ENCODE measurements at places on chromosomes 7 and 10. TPM values are rescaled to one million over a fixed set of nuclear protein-coding genes. Genes with fewer than 3 reads are reported as not detected.

DNA sequence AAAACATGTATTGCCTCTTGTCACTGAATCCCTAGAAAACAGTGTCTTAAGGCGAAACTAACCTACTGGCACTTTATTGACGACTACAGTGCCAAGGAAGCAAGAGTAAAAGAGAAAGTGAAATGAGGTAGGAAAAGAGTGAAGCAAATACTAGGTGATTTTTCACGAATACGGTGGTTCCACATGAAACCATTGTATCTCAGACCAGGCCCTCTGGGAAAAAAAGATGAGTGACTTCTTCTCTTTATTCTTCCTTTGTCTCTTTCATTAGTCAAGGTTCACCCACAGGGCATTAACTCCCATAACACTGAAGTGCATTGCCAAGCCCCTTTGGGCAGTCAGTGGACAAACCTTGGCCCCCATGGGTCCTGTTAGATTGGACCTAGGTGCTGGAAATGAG lies 16.2 kb upstream of the MACC1 start:
- ATAC-seq: no peak

DNA sequence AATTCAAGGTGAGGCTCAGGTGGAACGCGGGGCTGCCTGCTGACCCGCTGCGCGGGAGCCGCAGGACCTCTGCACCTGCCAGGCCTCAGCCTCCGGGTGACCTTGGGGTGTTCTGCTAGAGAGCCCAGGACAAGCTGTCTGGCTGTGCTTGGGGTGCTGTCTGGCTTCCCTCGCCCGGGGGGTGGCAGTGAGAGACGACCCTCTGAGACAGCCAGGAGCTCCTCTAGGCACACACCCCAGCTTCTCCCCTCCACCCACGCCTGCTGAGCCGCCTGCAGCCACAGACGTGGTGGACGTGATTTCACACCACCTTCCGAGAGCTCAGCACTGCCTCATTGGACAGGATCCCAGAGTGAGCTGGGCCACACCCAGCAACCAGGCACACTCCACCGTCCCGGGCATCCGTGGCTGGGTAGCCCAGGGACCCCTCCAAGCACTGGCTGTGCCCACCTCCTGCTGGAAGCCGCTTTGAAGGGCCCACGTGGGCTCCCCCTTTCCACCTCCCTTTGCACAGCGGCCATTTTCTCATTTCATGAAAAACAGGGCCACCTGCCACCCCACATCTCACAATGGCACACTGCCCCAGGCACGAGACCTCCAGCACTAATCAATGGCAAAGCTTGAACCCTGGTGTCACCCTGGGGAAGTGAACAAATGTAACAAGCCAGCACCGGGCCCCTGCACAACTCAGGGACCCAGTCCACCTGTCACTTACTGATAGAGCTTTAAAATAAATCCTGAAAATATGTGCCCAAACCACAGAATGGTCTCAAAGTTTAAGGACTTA lies 35.0 kb downstream of the ZFAND2A start:
- ATAC-seq: no peak

Gene STOX1
- total RNA-seq: 19.1 TPM

Gene NODAL
- total RNA-seq: not detected

GRCh38 chr10:113720386-113720785 lies 31.1 kb upstream of the PLEKHS1 start:
- ATAC-seq: no peak

GRCh38 chr7:28818996-28819395 lies 139.1 kb downstream of the TRIL start:
- no peak for ATAC-seq

DNA sequence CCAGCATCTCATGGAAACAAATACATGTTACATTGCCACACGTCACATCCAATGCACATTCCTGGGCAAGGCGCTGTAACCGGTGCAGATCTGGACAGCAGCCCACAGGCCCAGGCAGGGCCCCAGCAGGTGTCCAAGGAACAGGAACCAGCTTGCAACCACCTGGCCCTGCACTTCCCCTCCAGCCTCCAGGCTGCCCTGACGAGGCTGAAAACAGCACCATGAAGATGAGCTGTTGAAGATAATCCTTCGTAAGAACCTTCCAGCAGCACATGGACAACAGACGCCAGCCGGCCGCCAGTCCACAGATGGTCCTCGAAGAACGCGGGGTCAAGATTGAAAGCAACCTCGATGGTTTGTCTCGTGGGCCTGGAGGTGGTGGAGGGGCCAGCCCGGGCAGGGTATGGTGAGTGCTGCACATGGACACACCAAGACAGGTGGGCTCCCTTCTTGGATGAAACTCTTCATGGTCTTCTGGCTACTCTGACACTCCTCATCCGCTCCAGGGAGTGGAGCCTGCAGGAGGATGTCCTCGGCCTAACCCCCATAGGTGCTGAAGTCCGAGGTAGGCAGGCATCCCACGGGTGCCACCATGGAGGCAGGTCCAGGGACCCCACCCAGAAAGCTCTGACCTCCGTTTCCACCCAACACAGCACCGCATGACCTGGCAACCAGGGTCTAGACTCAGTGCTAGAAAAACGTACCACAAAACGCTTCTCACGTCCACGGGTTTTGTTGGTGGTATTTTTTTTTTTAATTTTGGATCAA lies 22.9 kb downstream of the PDGFA start:
- no peak for ATAC-seq

- ATAC-seq: no peak
Measured at GRCh38 chr7:151322906-151323305, 18.7 kb upstream of the NUB1 start.

GRCh38 chr7:143217806-143218205 lies 4.0 kb upstream of the TAS2R40 start:
- ATAC-seq: no peak

GRCh38 chr7:14170872-14171271 lies 181.4 kb upstream of the ETV1 start:
- ATAC-seq: no peak

Gene CYP3A5
- 1.8 TPM for total RNA-seq

Gene TMEM213
- not detected for total RNA-seq

DNA sequence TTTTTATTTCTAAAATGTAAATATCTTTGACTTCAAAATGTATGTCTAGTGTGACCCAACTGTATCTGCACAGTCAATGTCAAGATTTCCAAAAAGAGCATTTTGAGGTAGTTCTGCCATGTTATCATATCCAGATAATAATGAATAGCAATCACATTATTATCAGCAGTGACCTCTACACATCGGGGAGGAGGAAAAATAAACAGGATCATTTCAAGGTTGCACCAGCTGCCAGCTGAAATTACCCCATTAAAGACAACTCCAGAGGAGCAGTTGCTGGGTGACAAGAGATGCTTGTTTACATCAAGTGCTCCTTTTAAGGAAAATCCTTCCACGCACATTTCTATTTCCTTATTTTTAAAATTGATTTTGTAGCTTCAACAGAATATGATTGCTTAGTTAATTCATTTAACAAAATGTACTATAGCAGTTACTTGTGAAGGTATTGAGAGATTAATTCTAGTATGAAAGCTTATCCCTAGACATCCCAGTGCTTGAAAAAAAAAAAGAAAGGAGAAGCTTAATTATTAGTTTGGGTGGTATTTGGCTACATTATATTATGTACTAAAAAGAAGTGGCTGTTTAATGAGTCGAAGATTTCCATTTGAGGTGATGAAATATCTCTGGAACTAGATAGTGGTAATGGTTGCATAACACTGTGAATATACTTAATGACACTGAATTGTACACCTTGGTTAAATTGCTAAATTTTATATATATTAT lies 19.3 kb upstream of the SLC35G1 start:
- ATAC-seq: no peak

DNA sequence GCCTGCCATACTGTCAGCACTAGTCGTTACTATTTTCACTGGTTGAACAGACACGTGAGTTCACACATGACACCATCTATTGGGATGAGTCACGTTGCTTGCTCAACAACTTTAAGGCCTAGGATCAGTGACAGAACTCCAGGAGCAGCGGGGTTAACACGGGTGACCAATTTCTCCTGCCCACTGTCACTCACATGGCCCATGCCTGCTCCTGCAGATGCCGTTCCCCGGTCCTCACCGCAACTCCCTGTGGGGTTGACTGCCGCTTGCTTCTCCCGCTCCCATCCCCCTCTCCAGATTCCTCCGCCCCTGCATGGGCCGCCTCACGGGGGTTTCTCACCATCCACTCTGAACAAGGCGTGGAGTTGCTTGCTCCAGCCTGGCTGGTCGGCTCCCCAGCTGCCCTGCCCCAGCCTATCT lies 128.2 kb downstream of the TAX1BP1 start:
- no peak for ATAC-seq

DNA sequence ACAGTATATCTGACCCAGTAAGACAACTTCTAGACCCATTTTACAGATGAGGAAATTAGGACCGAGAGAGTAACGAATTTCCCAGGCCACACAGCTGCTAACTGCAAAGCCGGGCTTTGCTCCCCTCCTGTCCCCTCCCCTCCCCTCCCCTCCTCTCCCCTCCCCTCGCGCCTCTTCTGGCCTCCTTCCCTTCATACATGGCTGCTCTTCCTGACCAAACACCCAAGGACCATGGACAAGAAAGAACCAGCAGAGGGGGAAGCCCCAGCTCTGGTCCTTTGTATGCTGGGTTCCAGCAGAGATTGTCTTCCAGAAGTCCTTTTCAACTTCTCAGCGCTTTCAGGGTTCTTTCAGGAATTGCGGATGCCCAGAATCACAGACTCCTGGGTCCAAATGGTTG lies 3.6 kb upstream of the TMEM72 start:
- ATAC-seq: no peak

GRCh38 chr7:103862302-103863035 lies 127.0 kb downstream of the RELN start:
- ATAC-seq: no peak

DNA sequence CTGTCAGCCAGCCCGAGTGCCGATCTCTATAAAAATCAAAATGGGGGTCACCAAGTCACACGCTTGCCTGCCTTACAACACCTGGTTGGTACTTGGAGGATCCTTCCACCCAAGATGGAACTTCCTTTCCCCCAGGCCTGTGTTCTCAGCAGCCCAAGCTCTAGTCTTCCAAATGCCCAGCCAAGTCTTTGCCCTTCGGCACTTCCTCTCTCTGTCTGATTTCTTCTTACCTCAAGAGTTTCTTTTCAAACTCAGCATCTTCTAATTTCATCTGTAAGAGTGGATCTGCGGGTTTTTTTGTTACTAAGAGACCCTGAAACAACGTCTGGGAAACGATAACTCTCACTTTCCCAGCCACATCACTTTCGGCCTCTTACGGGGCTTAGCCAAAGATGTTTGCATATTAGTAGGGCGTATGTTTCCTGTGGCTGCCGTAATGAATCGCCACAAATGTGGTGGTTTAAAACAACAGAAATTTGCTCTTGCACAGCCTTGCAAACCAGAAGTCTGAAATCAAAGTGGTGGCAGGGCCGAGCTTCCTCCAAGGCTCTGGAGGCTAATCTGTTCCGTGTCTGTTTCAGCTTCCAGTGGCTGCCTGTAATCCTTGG lies 219.9 kb downstream of the TCF7L2 start:
- no peak for ATAC-seq

Gene GIMAP7
- total RNA-seq: 30.0 TPM

DNA sequence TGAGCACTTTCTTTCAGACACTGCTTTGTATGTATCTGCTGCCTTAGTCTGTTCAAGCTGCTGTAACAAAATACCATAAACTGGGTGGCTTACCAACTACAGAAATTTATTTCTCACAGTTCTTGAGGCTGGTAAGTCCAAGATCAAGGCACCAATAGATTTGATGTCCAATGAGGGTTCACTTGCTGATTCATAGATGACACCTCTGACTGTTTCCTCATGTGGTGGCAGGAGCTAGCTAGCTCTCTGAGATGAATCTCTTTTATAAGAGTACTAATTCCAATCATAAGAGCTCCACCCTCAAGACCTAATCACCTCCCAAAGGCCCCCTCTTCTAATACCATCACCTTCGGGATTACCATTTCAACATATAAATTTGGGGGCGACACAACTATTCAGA lies 76.6 kb upstream of the ADO start:
- no peak for ATAC-seq

DNA sequence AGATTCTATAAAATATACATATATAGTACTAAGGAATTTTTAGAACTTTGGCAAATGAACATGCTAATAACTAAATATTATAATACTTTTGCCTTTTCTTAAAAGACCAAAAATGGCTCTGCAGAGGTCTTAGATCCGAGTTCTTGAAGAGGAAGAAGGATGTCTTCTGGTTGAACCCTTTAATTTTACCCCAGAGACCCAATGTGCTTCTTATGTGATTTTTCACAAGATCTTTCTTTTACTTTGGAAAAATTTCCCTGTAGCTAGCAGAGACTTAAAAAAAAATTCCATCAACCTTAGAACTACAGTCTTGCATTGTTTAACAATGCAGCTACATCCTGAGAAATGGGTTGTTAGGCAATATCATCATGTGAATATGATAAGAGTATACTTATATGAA lies 663.2 kb downstream of the PARD3 start:
- ATAC-seq: no peak

- peak; percentile 55 for ATAC-seq
Measured at GRCh38 chr7:73899731-73900142, 38.8 kb downstream of the TMEM270 start.

DNA sequence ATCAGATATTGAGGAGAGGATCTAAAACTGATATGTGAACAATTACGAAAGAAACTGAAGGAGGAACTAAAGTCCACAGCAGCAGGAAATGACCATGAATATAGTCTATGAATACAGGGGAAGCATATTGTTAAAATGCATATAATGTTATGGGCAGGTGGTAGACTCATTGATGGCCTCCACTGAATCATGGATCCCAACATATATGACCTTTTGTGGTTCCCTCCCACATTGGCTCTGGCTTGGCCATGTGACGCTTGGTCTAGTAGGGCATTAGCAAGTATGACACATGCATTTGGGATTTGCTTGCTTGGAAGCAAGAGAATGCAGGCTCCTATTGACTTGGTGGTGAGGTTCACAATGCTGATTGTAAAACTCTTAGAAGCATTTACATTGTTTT lies 55.2 kb upstream of the RAB18 start:
- ATAC-seq: no peak

DNA sequence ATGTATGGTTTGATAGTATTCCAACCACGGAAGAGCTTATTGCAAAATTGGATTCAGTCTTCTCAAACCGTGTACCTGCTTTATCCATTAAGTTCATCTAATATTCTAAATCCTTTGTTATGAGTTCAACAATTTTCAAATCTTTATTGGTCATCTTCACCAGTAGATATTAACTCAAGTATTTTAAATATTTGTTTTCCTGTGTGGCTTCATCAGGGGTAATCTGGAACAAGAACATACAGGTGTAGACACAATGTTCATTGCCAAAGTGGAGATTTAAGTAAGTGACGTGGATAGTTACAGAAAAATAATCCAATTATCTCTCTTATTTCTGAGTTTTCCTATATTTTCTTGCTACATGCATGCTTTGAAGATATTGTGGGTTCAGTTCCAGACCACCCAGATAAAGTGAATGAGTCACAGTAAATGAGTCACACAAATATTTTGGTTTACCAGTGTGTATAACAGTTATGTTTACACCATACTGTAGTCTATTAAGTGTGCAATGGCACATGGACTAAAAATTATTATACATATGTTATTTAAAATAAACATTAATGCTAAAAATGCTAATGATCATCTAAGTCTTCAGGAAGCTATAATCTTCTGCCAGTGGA lies 429.0 kb upstream of the POT1 start:
- no peak for ATAC-seq

Gene SLF2
- total RNA-seq: 28.9 TPM

GRCh38 chr10:3033925-3034324 lies 33.4 kb upstream of the PFKP start:
- no peak for ATAC-seq

GRCh38 chr10:80188713-80189112 lies 16.6 kb downstream of the ANXA11 start:
- ATAC-seq: no peak
